Activated CD4-positive, alpha-beta T cell treated with anti-CD3 and anti-CD28 coated beads, Interleukin-2, amount 50 U/mL, for 1 hour (primary cell): ENCODE measurements at places on chromosomes 3 and 15.

- no peak for DNase-seq
Observed at GRCh38 chr3:164507886-164508285, 570.4 kb downstream of the SI start.

GRCh38 chr15:76912430-76912829, 7.3 kb upstream of the SCAPER start:
- no peak for DNase-seq

DNA sequence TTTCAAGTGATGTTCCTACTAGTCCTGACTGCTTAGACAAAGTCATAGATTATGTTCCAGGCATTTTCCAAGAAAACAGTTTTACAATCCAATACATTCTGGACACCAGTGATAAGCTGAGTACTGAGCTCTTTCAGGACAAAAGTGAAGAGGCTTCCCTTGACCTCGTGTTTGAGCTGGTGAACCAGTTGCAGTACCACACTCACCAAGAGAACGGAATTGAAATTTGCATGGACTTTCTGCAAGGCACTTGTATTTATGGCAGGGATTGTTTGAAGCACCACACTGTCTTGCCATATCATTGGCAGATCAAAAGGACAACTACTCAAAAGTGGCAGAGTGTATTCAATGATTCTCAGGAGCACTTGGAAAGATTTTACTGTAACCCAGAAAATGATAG, 3.8 kb downstream of the TIPARP start:
- no peak for DNase-seq

- DNase-seq, result no peak
Observed at GRCh38 chr3:61894988-61895935, 333.9 kb downstream of the PTPRG start.

DNA sequence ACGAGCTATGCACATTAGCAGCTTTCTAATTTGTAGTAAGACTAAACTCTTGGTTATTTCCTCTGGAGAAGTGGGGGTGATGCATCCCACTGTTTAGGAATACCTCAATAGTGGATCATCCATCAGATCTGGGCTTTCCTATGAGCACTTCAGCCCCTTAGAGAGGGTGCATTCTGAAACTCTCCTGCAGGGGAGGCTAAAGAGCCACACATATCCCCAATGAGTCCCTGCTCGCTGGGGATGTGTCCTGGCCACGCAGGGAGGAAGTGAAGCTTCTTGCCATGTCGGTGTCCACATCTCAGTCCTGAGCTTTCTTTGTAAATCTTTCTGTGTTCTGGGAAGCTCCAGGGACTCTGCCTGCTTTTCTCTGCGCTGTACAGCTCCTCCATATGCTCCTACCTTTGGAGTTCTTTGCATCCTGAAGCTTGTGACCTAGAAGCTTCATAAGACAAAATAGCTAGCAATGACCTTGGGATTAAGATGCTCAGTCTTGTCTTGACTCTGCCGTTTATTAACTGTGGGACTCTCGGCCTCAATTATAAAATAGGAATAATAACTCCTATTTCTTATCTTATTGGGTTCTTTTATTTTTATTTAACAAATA, 28.3 kb upstream of the MASP1 start:
- peak; percentile 43 for DNase-seq

DNA sequence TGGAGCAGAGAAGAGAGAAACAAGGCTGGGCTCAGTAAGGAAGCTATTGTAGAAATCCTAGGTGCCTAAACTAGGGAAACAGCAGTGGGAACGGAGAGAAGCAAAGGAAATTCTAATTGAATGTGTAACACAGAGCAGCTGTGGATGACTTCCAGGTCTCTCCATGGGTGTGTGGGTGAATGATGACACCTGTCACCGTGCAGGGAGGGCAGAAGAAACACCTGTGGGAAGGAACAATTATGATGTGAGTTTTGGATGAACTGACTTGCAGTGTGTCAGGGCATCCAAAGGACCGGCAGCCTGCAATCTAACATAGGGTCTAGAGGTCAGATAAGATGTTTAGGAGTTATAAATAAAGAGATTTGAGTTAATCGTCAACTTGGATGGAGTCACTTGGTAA, 144.2 kb downstream of the RYR3 start:
- no peak for DNase-seq

DNA sequence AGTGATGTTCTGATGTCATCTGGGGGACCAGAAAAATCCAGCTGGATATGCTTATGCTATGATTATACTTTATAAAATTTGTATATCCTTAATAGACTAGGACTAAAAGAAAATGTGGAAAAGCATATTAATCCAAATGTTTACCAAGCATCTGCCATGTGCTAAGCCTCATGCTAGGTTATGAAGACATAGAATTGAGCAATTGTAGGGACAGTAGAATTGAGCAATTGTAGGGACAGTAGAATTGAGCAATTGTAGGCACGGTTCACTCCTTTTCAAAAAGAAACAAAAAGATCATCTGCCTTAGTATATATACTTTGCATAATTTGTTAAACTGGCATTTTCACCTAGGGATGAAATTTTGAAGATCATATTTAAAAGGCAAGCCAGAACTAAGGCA, 18.3 kb downstream of the ABHD5 start:
- no peak for DNase-seq

- no peak for DNase-seq
Observed at GRCh38 chr15:66101715-66102395, 151.7 kb downstream of the MEGF11 start.

DNA sequence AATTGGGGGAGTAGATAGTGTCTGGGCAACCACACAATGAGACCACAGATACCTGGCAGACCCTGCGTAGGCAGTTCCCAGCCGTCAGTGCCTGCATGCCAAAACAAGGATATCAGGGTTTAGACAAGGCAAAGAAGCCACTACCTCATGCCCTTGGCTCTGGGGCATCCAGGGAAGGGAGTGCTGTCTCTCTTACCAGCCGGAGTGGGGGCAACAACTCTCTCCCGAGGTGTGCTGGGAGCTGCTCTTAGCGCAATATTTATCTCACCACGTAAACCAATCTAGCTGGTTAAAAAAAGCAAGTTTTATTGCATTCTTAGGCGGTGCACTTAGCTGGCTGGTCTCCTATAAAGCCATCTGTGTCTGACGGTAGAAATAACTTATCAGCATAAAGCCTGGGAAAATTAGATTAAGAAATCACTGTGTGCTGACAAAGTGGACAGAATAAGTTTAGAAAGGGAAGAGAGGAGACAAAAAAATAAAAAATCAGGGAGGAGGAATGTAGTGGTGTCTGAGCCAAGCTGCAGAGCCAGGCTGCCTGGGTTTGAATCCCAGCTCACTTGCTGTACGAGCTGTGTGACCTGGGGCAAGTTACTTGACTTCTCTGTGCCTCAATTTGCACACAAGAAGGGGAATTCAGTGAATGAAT, 273.2 kb downstream of the PDZRN3 start:
- DNase-seq, result no peak

DNA sequence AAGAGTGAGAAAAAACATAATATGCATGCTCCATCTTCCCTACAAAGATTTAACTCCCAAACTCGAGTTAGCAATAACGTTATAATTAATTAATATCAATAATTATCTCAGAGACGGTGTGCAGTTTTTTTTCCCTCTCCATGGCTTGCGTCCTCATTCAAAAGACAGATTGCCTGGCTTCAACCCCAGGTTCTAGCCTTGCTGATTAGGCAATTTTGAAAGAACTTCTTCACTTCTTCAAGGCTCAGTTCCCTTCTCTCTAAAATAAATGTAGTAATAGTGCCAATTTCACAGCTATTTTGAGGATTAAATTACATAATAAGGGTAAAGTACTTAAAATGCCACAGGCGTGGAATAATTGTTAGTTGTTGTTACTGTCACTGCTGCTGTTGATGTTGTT, 876.1 kb upstream of the GBE1 start:
- DNase-seq, result no peak

- DNase-seq, result no peak
Observed at GRCh38 chr3:120554812-120555606, 41.1 kb upstream of the NDUFB4 start.

GRCh38 chr3:36674816-36675215, 89.5 kb downstream of the DCLK3 start:
- DNase-seq, result no peak

GRCh38 chr15:83565553-83566159, 88.3 kb upstream of the ADAMTSL3 start:
- no peak for DNase-seq

DNA sequence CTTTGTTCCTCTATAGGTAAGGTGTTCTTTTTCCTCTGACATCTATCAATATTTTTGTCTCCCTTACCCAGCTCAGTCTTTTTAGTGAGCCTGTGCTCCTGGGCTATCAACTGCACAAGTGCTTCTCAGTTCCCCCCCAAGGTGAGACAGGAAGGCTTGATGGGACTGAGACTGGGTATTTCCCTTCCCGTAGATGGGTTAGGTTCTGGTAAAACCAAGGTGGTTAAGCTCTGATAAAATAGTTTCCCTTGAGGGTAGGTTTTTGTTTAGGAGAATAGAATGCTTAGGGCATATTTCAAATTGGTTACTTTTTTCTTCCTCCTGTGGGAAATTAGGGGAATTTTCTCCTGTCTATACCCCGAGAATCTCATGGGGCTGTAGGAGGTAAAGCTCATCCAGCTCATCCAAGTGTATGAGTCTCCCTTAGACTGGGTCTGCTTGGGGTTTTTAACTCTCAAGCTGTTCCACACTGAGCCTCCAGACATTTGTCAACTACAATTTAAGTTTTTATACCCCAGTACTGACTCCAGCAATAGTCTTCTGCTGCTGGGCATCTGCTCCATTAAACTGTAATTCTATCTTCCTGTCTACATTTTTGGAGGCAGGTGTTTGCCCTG, 44.9 kb downstream of the OXSR1 start:
- DNase-seq, result no peak

GRCh38 chr3:45604066-45604465, 9.5 kb downstream of the LIMD1 start:
- no peak for DNase-seq

- DNase-seq, result no peak
Observed at GRCh38 chr3:62558549-62559112, 185.3 kb upstream of the FEZF2 start.

DNA sequence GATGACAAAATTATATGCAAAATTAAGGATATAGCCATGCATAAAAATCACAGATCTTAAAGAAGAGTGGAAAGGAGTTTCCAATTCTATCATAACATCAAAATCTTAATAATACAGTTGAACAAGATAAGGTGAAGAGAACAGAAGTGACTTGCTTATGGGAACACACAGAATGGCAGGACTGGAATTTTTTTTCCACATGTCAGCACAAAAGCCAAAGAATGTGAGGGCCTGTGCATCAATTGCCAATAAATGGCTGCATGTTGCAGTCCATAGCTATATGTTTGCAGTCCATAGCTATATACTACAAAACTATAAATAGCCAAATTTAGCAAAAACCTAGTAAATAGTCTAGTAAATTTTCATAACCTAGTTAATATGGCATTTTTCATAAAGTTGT, 10.4 kb upstream of the MB21D2 start:
- DNase-seq, result no peak

- DNase-seq, result no peak
Observed at GRCh38 chr15:72168808-72169190, 28.8 kb downstream of the GRAMD2A start.

- no peak for DNase-seq
Observed at GRCh38 chr3:42025370-42026138, 63.7 kb upstream of the ULK4 start.

GRCh38 chr15:72195101-72195511, 2.5 kb downstream of the GRAMD2A start:
- no peak for DNase-seq

DNA sequence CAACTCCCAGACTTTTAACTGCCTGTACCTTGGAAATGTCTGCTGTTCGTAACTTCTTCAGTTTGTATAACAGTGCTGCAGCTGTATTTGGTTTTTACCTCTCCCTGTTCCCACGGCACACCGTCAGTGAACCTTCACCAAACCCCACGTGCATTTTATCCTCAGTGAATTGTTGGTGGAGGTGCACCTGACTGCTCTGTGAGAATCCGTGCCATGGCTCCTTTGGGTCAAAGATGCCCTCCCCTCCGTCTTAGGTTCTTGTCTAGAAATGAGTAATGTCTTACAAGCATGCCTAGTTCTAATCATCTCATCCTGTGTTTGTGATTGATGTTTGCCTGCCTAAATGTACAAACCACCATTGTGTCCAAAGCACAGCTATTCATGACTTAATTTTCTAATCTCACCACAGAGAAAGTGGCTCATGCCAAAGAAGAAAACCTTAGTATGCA, 28.2 kb downstream of the TPM1 start:
- no peak for DNase-seq

GRCh38 chr15:56754772-56755370, 21.6 kb upstream of the ZNF280D start:
- DNase-seq, result no peak

GRCh38 chr15:40258544-40258943, 19.7 kb downstream of the PAK6 start:
- no peak for DNase-seq

DNA sequence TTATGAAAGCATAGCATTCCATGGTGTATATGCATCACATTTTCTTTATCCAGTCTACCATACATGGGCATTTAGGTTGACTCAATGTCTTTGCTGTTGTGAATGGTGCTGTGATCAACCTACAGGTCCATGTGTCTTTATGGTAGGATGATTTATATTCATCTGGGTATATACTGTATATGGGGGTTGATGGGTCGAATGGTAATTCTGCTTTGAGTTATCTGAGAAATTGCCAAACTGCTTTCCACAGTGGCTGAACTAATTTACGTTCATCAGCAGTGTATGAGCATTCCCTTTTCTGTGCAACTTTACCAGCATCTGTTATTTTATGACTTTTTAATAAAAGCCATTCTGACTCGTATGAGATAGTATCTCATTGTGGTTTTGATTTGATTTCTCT, 662.4 kb upstream of the BCHE start:
- DNase-seq, result no peak

GRCh38 chr3:133384331-133385027, 15.4 kb upstream of the BFSP2 start:
- DNase-seq, result no peak

- DNase-seq, result no peak
Observed at GRCh38 chr15:37773111-37773860, 161.2 kb upstream of the TMCO5A start.

- no peak for DNase-seq
Observed at GRCh38 chr3:169953462-169954141, 13.0 kb upstream of the SEC62 start.

- no peak for DNase-seq
Observed at GRCh38 chr3:53102601-53103147, 27.6 kb downstream of the RFT1 start.

DNA sequence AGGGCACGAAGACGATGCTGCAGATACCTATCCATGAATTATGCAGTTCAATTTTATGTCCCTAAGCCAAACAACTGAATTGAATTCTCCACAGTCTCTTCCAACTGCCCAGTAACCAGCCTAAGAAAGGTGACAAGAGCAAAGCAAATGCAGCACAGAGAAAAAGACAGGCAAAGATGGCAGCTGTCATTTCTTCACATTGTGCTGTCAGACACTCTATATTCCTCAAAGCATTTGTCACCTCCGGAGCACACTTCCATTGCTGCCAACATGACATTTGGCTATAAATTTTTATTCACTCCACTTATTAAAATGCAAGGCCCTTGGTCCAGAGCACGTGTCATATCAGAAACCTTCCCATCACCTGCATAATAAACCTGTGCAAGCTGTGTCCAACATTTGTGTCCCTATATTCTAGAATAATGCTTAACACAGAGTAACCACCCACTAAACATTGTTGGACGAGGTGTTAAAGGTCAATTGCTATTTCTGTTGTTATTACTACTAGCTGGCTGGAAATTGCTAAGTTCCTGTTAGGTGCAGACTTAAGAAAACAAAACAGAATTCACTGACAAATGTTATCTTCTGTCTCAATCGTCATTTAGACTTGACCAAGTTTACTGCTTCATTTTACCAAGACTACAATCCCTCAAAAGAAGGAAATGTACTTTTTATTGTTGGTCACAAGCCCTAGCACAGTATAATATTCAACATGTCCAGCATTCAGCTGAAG, 89.7 kb downstream of the MAGI1 start:
- no peak for DNase-seq

GRCh38 chr3:148379763-148380382, 317.8 kb upstream of the AGTR1 start:
- DNase-seq, result no peak
